ENCODE measurements at places on chromosomes 1 and 21.

GRCh38 chr1:213989002-213989855, 1.5 kb downstream of the PROX1 start:
- peak; percentile 79 for DNase-seq

GRCh38 chr1:20216574-20216973, 30.3 kb upstream of the PLA2G2C start:
- no peak for DNase-seq

GRCh38 chr1:169528215-169529067, 42.7 kb upstream of the SLC19A2 start:
- no peak for DNase-seq

DNA sequence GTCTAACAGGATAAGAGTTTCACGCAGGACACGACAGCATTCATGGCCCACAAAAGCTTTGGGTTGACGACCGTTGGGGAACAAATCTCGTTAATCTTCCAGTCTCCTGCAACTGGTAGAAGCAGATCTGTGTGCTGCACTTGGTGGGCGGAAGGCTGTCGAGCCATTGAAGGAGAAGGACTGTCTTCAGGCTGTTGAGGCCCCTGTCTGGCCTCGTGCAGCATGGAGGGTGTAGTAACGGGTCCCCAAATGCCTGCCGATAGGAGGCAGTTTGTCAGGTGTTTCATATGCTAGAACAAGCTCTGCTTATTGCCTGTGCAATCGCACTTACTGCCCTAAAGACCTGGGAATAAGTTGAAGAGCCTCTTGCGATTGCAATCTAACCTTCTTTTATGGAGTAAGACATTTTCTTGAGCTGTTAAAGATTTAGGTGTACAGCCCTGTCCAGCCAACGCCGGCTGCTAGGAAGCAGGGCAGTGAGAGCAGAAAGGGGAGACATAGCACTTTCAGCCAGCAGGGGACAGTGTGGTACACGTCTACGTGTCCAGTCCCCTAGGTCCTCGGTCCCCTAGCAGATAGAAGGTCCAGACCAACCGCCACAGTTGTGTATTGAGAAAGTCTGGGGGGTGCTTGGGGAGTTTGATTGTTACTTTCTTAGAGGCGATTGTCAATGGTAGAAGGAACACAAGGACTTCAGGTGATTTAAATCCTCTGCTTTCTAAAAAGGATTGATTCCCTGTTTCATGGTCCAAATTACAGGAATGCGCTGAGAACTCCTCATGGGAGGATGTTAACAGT, 102.3 kb upstream of the TMPRSS2 start:
- no peak for DNase-seq

- no peak for DNase-seq
Measured at GRCh38 chr1:20400341-20401177, 85.5 kb downstream of the CAMK2N1 start.

Measured in C1 segment of cervical spinal cord (tissue), 14 donors.